Breast epithelium (tissue), 4 donors: ENCODE measurements at places on chromosomes 3 and 15.

DNA sequence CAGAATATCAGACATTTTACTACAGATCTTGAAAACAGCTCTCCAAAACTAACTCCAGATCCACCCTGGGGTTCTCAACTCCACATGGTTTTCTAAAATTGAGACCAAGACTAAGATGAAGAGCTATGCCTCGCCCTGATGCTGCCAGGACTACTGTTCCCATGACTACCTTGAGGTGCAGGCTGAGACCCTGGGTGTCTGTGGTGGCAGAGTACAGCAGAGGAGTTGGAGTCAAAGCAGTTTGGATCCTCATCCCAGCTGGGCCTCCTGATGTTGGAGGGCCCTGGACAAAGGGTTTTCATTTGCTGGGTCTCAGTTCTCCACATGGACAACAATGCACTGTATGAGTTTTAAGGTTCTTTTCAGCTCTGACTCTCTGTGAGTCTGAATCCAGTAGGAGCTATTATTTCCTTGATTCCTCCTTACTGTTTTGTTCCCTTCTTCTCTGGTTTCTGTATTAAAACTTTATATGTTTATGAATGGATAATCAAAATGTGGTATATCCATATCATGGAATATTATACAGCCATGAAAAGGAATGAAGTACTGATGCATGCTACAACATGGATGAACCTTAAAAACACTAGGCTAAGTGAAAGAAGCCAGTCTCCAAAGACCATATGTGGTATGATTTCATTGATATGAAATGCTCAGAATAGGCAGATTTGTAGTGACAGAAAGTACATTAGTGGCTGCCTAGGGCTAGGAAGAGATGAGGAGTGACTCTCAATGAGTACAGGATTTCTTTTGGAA, 93.0 kb downstream of the CPN2 start:
- DNase-seq, result peak; percentile 15

DNA sequence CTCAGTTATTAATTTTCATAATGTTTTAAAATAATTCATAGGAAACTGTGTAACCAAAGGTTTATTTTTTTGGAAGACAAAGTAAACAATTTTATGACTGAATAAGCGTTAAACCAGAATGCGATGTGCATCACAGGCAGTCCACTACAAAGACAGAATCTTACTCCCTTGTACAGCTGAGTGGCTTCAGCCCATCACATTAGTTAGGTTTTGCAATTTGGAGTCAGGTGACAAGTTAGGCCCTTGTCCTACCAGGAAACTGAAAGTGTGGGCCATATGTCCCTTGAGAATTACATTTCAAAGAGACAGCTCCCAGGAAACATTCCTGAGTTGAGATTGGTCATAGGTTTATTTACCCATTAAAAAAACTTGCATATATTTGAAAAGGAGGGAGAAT, 156.3 kb downstream of the MEX3B start:
- DNase-seq, result no peak

DNA sequence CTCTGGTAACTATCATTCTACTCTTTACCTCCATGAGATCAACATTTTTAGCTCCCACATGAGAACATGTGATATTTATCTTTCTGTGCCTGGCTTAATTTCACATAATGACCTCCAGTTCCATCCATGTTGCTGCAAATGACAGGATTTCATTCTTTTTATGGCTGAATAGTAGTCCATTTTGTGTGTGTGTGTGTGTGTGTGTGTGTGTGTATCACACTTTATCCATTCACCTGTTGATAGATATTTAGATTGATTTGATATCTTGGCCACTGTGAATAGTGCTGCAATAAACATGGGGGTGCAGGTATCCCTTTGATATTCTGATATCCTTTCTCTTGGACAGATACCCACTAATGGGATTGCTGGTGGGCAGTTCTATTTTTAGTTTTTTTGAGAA, 18.3 kb downstream of the DLG1 start:
- DNase-seq, result no peak

DNA sequence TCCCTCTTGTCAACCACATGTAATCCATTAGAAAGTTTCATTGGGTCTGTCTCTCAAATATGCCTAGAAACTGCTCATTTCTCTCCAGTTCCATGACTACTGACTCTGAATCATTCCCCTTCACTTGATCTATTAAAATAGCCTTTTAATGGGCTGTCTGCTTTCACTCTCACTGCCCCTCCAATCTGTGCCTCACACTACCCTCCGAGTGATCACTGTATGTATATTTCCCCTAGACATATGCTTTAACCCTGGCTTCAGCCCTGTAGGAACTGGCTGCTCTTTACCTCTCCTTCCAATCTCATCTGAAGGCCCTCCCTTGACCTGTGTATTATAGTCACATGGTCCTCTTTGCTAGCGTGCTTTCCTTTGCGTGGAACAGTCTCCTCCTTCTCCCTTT, 282.8 kb upstream of the ADAMTS9 start:
- DNase-seq, result no peak

- no peak for DNase-seq
Observed at GRCh38 chr3:5087209-5087608, 34.9 kb upstream of the ARL8B start.

DNA sequence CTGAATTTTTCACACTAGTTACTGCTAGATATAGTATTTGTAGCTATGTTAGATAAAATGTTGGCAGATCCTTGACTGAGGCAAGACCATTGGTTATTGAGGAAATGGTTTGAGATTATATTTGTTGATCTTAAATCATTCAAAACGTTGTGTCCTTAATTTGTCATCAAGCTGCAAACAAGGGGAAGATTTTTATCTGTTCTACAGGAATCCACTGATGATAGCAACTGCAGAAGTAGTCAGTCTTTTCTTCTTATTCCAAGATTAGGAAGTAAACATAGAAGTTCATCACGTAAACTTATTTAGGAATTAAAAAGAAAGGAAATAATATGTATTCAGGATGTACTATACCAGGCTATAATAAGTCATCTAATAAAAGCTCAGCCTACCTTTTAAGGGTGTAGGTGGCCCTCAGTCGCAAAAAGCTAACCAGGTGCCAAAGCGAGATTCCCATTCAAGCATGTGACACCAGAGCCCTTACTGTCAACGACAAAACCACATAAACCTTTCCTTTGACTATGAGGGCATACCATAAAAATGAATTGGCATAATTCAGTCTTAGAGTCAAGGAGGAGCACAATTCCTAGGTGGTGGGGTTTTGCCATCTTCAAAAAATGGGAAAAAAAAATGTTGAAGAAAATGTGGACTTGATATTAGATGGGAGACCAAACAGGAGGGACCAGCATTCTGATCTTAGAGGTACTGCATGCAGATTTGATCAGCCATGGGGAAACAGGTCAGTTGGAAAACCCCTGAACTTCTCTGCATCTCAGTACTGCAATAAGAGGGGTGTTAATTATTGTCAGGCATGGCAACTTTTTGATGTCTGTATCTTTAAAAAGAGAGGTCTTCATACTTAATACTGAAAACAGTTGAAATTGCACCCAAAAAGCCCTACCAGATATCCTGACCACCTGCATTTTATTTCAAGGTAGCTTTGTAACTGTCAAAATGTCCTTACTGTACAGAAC, 212.5 kb upstream of the UBE2E1 start:
- no peak for DNase-seq

DNA sequence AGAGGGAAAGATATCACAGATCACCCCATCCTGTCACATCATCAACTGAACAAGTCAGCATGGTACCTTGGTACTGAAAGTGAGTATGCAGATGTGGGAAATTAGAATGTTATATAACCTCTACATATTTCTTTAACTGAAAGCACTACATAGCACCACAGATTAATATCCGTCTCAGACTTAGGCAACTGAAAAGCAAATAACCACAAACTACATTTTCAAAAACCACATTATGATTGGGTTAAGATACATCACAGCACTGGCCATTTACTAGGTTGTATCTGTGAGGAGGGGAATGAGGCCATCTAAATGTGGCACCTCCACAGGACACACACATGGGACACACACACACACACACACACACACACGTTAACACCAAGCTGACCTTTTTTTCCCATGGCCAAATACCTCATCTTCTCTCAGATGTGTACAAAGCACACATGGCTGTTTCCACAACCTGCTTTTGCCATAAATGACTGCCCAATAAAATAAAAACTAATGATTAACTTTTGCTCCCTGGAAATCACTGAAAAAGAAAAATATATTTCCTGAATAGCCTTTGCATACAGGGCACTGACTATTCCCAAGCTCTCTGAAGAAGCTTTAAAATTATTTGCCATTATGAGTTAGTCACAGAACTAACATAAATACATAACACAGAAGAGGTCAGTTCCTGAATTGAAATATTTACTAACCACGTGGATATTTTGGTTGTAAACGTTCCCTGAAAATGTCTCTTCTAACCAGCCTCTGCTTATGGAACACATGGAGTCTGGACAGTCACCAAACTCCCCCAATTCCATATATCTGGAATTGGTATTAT, 60.1 kb downstream of the SUMF1 start:
- DNase-seq, result no peak

DNA sequence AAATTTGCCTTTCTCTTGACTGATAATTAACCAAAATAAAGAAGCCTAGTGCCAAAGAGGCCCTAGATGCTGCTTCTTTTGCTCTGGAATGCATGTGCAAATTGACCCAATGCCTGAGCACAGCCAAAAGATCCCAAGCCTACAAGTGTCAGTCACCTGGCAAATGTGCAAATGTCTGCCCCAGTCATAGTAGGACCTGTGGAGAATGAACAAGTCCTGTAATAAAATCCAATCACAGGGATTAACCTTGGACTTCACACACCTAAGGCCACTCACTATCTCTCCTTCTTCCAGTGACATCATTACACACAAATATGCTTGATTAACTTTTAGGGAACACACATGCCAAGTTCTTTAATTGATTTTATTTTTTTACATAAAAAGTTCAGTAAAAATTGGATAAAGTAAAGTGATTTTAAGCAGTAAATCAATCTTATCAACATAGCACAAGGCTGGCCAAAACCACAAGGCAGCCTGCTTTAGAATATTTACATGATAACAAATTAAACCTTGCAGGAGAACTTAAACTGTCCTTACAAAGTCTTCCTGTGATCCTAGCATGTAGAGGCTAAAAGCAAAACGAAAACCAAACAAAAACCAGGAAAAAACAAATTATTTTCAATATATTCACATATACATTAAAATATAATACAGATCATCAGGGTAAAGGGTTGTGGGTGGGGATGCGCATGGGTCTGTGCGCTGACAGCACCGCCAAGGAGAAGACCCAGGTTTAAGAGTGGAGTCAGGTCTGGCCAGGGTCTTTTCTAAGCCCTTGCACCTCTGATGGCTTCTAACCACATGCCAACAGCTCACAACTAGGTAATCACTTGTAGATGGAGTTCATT, 36.8 kb downstream of the NBEAL2 start:
- DNase-seq, result no peak

- no peak for DNase-seq
Observed at GRCh38 chr3:31352331-31352730, 180.4 kb upstream of the STT3B start.

DNA sequence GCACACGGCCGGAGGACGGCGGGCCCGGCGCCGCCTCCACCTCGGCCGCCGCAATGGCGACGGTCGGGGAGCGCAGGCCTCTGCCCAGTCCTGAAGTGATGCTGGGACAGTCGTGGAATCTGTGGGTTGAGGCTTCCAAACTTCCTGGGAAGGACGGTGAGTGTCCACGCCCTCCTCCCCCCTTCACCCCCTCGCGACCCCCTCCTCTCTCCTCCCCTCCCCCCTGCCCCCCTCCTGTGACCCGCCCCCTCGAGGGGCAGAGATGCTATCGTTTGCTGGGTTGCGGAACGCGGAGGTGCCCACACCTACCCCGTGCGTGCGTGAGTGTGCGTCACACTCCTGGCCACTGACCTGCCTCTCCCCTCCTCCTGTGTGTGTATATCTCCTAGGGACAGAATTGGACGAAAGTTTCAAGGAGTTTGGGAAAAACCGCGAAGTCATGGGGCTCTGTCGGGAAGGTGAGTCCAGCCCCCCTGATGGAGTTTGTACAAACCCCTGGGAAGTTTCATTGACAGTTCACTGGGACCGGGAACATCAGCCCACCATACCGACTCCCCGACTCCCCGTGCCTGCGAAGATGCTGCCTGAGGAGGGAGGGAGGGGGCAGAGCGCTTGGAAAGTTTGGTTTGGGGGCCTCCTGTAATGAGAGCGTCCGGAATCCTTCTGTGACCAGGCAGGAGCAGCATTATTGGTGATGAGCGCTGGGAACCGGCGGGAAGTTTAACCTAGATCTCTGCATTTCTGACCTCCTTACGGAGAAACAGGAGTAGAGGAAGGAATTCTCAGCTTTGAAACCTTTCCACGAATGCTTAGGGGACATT, 795 bp upstream of the SCAANT1 start:
- peak; percentile 67 for DNase-seq

DNA sequence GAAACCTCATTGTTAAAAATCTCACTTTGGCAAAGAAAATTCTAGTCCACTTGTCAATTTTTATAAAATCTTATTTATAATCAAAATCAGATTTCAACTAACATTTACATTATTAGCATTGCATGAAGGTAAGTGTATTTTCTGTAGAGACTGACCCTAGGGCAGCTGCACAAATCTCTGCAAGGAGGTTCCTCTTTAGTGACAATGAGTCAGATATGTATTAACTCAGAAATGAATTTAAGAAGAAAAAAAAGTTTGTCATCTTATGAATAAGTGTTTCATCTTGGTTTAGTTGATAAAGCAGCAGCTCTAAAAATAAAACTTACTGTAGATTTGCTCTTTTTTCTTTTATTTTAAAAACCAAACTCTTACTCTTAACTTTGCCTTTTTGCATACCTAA, 9.0 kb upstream of the GNB4 start:
- no peak for DNase-seq

DNA sequence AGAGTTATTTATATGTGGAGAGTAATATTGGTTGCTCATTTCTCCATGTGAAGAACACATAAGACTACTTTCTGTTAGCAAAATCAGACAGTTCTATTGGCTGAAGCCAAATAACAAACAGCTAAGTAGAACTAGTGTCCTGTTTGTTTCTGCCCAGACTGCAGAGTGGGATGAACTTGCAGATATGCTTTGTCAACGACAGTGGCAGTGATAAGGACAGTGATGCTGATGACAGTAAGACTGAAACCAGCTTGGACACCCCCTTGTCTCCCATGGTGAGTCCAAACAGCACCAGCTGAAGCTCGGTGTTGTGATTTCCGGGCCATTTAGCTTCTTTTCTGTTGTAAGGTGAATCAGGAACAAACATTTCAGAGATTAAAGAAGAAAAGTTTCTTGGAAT, 102.6 kb upstream of the IL12A start:
- DNase-seq, result no peak

DNA sequence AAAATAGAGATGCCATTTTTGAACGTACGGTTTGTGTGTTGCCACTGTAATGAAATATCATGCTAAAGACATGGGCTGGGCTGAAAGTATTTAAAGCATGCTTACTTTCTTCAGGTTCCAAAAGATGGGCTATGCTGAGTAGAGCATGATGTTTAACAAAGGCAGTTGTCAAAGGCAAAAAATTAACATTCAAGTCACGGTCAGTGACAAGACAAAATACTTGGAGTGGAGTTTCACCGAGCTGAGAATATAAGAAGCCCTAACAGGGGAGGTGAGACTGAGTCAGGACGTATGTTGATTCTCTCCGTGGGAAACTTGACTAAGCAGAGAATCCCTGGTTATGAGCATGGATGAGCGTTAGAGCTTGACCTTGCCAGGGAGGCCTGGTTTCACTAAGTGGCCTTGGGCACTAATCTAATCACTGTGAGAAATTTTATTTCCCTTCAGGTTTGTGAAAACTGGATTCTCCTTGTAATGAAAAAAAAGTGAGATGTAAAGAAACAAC, 218.2 kb upstream of the ADAMTS9 start:
- DNase-seq, result no peak

- no peak for DNase-seq
Observed at GRCh38 chr15:98018761-98019351, 58.4 kb downstream of the ARRDC4 start.

GRCh38 chr15:67531379-67531914, 10.5 kb downstream of the C15orf61 start:
- no peak for DNase-seq
